ENCODE measurements at places on chromosomes 13 and 19.

DNA sequence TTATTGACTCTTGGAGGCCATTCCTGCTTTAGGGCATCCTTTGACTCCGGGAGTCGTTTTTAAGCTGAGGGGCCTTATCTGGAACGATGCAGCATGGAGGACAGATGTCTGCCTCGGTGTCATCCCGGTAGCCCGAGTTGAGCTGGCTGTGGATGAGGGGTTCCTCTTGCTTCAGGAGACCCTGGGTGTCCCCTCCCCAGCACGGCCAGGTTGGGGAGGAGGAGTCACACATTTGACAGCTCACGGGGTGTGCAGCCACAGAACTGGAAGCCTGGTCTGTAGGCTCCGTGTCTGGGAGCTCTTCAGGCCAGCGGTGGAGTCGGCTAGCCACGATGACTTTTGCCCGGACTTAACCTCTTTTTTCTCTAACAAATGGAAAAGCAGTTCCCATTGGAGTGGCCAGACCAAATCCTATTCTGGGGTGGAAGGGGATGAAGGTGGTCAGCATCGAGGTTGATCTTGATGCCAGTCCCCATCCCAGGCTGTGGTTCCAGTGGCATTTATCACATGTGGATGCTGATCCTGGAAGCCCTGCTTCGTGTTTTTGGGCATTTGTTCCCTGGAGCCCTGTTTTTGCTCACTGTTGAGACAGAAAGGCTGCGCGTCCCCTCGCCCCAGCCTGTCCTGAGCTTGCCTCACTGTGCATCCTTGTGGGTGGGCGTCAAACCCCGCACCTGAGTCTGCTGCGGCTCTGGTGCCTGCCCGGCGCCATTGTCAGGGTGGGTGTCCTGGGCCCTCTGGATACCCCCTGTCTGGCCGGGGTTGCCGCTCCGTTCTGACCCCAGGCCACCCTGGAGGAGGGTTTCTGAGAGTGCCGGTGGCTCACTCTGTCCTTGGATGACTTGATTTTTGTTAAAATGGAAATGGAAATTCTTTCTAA is 12.0 kb downstream of the TFDP1 start:
- no peak for DNase-seq

DNA sequence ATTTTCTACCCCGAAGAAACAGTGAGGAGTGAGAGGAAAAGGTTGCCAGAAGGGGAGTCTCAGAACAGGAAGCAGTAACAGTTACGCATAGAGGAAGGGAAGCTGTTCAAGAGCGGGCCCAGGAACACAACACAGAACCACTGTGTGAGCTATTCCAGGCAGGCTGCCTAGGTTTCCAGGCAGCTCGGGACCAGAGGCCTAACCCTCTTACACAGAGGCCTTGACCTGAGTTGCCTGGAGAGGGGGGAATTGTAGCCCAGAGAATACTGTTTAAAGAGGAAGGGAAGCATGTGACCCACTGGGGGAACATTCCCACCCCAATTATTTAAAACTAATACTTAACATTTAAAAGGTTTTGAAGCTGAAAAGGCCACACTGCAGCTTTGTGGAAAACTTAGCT is 93.3 kb upstream of the ZNF98 start:
- DNase-seq: no peak

GRCh38 chr19:10817291-10818038 is 18.5 kb downstream of the TMED1 start:
- no peak for DNase-seq

GRCh38 chr13:34816245-34816884 is 125.7 kb upstream of the NBEA start:
- DNase-seq: no peak

DNA sequence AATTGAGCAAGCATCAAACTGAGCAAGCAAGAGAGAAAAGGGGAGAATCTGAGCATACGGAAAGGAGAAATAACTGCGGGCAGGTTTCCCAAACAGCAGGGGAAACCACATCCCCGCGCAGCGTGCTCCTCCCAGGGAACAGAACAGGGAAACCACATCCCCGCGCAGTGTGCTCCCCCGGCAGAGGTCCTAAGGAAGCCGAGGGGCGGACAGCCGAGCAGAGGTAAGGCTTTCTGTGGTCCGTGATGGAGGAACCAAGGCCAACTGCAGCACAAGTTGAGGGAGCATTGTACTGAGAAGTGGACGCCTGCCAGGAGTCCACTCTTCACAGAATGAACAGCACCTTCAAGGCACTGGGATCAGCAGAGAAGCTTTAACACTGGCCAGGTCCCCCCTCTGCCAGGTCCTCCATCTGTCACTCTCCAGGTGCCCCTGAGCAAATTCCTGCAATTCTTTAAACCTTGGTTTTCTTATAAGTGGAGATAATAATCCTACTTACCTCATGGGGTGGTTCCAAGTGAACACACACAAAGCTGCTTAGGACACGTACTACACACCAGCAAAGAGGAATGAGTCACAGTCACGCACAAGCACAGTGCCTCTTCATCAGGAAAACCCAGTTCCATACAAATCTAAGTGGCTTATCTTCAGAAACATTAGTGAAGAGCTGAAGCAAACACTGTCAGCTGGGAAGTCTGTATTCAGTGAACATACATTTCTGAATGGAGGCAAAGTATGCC is 23.0 kb upstream of the LAMP1 start:
- no peak for DNase-seq

DNA sequence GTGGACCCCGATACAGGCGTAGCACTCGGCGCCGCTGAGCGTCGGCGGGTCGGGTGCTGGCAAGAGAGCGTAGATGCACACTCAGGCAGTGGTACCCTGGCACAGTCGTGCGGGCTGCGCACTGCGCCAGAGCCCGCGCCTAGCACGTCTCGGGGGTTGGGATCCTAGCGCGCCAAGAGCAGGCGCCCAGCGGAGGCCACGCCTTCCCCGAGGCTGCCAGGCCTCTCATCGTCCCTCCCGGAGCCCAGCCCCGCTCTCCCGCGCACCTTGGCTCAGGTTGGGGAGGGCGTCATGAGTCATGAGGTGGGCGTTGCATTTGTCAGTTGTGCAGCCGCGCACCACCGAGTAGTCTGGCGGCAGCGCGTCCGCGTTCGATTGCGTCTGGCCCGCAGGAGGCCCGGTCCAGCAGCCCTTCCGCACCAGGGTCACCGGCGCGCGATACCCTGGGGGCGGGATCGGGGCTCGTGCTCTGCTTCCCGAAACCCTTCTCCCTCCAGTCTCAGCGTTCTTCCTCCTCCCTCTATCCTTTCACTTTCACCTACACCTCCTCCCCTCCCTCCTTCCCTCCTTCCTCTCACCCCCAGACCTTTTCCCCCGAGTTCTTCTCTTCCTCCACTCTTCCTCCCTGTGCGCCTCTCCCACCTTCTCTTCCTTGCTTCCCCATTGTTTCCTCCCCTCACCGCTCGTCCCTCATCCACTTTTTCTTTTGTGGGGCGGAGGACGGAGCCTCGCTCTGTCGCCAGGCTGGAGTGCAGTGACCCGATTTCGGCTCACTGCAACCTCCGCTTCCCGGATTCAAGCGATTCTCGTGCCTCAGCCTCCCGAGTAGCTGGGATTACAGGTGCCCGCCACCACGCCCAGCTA is 3.5 kb downstream of the LYPD5 start:
- peak; percentile 73 for DNase-seq

- no peak for DNase-seq
Measured at GRCh38 chr13:22903301-22903700, 277.5 kb upstream of the SGCG start.

- DNase-seq: peak; percentile 71
Measured at GRCh38 chr19:3047496-3048189, 14.7 kb downstream of the TLE5 start.

- DNase-seq: no peak
Measured at GRCh38 chr13:70390968-70391367, 282.7 kb upstream of the KLHL1 start.

- DNase-seq: no peak
Measured at GRCh38 chr13:27177852-27178251, 6.2 kb upstream of the USP12 start.

- DNase-seq: no peak
Measured at GRCh38 chr13:100560498-100561157, 28.0 kb downstream of the GGACT start.

DNA sequence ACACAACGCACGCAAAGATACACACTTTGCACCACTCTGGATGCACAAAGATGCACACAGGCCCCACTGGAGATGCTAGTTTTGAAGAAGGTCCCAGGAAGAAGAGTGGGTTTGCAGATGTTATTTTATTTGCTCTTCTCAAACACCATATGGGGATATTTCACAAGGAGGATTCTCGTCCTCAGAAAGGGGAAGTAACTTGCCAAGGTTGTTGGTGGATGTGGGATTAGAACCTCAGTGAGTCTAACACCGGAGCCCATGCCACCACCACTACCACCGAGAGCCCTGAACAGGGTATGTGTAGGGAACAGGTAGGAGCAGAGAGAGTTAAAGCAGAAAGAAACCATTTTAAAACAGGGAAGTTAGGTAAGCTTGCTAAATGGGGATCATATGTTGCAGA is 9.6 kb upstream of the CEACAM6 start:
- DNase-seq: no peak

DNA sequence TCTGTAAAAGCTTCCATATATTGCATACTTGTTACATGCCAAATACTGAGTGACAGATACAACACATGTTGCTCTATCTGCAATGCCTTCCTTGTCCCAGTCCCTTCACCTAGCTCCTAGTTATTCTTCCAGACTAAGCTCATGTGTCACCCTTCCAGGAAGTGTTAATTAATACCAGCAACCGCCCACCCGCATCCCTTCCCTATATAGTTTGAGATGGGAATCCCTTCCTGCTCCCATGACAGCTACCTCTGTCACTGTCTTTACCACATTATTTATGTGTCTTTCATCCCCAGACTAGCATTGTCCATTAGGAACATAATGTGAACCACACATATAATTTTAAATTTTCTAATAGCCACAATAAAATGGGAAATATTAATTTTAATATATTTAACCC is 49.5 kb upstream of the FRY start:
- DNase-seq: no peak

- no peak for DNase-seq
Measured at GRCh38 chr13:75312884-75313520, 169.0 kb downstream of the TBC1D4 start.

- DNase-seq: no peak
Measured at GRCh38 chr13:76339649-76340048, 546.6 kb downstream of the KCTD12 start.

- no peak for DNase-seq
Measured at GRCh38 chr13:50672025-50672424, 171.5 kb downstream of the DLEU7 start.

GRCh38 chr13:73900591-73900990 is 233.6 kb downstream of the KLF12 start:
- no peak for DNase-seq

GRCh38 chr13:28819046-28819730 is 951 bp upstream of the MTUS2 start:
- no peak for DNase-seq

DNA sequence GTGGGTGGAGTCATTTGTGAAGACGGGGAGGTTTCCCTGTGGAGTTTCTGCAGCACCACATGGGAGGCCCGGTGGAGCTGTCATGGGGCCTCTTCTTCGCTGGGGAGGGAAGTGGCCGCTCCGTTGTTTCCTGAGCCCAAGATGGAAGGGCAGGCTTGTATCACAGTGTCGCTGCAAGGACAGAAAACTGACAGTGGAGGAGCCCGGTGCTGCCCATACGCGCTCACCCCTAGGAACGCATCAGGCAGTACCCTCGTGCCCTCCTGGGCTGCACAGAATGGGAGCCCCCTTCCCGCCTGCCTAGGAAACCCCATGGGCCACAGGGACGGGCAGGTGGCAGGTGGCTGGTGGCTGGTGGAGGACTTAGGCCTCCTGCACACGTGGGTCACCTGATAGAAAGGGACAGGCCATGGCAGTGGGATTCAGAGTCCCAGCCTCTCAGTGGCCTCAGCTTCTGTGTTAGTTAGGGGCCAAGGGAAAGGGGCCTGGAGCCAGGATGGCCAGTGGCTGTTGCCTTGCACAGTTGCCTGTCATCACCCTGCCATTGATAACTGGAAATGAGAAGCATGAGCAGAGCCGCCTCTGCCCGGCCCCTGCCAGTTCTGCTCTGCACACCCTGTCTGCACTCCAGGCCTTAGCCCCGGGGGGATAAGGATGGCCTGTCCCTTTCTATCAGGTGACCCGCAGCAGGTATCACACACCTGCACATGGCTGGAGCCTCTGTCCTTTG is 7.6 kb downstream of the COL4A2 start:
- no peak for DNase-seq

DNA sequence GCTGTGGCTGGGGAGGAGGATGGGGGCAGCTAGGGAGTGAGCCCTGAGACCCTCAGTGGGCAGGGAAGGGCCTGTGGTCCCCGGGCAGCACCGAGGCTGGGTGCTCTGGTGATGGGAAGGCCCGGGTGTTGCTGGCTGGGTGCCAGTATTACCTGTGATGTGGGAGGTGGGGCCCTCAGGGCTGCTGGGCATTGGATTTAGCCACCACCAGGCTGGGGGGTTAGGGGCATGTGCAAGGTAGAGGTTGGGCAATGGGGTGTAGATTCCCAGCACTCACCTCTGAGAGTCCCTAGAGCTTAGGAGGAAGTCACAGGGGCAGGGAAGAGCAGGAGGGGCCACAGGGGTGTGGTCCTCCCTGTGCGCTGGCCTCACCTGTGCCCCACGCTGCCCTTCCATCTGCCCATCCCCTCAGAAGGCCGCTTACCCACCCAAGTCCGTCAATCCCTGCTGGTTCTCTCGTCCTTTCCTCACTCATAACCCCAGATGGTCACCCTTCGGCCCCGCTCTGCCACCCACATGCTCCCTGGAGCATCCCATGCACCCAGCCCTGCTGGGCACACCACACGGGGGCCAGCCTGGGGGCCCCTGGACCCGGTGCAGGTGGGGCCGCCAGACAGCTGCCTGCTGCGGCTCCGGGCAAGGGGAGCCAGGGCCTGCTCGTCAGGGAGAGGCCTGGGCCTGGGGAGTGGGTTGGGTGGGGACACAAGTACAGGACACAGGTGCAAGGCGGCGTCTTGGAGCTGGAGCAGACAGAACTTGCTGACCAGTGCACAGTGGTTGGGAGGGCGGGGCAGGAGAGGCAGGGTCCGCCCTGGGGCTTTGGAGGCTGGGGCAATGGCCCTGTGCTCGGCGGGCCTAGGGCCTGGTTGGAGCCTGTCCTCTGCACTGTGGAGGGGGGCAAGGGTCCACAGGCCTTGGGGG is 12.5 kb downstream of the EPN1 start:
- peak; percentile 42 for DNase-seq

DNA sequence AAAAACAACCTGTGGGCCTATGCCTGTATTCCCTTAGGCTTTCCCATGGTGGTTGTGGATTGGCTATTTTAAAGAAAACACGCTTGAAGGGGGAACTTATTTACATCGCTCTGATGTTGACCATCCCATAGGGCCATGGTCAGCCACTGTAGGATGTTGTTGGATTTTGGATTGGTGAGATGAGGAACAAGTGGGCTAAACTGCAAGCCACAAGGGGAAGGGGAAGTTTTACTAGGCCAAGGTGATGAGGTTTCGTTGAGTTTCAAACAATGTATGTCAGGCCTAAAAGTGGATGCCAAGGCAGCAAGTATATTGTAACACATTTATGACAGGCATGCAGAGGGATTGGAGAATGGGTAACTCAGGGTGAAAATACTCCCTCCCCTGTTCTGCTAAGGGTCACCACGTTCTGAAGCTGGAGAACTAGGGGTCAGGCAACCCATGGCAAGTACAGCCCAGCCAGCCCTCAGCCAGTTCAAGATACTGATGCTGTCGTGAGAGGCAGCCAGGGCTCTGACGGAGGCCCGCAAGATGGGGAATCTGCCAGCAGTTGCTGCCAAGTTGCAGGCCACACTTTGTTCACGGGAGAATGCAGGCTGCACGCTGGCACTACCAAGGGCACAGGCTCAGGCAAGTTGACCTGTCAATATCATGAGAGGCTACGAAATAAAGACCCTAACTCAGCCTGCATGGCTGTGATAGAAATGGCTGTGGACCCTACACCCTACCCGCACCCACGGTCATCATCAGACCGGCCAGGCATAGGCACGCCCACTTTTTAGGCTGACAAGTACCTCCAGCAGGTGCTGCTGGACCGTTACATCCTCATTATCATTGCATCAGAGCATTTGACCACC is 11.1 kb downstream of the IRGC start:
- no peak for DNase-seq
